CD4-positive, CD25-positive, alpha-beta regulatory T cell (primary cell): ENCODE measurements at places on chromosomes 16 and 17.
A peak's percentile ranks its signal among the peaks of the same experiment; 100 is the strongest.

- no peak for DNase-seq
These were observed 2.3 kb downstream of the DNASE1 start for GRCh38 chr16:3656491-3657468.

DNA sequence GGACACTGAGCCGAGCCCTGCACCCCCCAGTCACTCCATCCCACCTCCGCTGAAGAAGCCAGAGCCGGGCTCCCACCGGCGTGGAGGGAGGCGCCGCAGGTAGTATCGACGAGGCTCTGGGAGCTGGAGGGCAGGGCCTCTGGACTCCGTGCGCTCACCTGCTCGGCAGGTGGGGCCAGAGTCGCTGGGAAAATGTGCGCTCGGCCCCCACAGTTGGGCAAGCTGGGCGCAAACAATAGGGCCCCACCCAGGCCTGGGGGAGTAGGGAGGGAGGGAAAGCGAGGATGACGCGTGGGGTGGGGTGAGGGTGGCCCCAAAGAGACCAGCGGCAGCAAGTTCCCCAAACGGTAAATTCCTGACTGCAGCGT lies 668 bp downstream of the JUP start:
- no peak for DNase-seq

- DNase-seq: peak; percentile 63
These were observed at the start of gene TNFRSF12A for GRCh38 chr16:3020247-3020603. TNFRSF12A (plus strand) TSS chr16:3020368; CDS start chr16:3020398, 30 bp downstream.

GRCh38 chr17:17387017-17387497 lies 83.9 kb downstream of the NT5M start:
- DNase-seq: no peak

GRCh38 chr17:57956291-57957119 lies 1.3 kb upstream of the CUEDC1 start:
- DNase-seq: no peak

DNA sequence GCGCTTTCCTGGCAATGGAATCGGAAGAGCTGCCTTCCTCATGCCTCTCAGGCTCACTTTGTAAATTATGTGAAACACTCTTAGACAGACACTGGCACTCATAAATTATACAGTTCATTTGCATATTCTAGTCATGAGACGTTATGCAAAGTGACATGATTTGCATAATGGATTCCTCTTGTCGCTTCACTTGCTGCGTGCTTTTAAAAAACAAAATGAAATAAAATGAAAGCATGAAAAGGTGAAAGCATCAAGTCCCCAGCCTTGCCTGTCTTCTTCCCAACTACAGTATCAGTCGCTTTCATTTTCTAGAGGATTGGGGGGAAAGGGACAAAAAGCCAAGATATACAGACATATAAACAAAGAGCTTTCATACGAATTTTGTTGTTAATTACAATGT lies 252.8 kb upstream of the PMFBP1 start:
- DNase-seq: no peak

DNA sequence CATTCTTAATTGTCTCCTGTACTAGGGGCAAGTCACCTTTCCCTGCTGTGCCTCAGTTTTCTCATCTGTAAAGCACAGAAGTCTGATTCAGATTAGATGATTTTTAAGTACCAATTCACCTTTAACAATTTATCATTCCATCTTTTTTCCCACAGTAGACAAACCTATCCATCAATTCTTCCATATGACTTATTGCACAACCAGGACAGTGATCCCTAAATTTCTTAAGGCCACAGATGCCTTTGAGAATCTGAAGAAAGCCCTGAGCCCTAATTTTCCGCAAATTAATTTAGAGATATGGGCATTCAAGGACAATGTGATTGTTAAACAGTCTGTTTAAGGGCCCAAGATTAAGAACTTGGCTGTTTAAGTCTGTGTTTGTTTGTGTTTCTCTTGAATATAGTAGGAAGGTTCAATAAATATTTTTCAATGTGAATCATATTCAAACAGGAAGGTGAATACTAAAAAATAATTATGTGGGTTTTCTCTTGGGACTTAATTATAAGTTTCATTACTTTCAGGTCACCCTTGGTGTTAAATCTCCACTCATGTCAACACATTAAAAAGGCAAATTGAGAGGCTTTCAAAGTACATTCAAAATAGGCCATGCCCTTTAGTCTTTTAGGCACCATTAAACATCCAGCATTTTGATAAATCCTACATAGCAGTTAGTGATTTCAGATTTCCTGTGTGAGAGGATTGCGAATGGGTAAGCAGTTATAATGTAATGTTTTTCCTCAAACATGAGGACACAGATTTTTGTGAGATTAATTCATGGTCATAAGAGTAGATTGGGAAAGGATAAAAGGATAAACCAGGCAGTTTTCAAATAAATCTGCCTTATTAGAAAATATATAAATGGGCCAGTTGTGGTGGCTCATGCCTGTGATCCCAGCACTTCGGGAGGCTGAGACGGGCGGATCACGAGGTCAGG lies 34.9 kb upstream of the MMD start:
- DNase-seq: no peak

- peak; percentile 85 for DNase-seq
These were observed 742 bp upstream of the SLC16A13 start for GRCh38 chr17:7034955-7035590.

- peak; percentile 56 for DNase-seq
These were observed 7.5 kb downstream of the NETO2 start for GRCh38 chr16:47136099-47136842.

DNA sequence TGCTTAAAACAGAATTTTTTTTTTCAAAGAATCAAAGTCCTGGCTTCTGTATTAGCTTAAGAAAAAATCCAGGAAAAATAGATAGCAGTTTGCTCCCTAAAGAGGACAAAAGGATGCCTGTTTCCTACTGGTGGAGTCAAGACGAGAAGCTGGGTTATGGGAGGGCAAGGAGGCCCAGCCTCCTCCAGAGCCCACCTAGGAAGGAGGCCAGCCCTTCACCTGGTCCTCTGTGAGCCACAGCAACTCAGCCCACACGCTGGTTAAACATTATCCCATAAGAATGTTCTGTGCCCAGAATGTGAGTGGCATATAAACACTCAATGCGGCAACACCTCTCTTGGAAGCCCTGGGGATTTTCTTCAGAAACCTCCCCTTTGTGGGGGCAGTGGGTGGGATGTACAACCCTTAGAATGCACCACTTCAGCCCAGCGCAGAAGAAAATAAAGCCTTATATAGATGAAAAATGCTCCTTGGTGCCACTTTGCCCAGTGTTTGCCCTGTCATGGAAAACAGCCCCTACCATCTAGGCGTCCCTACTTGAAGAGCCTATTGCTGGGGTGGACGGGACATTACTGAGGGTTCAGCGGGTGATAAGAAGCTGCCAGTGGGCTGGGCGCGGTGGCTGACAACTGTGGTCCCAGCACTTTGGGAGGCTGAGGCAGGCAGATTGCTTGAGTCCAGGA lies 48.0 kb downstream of the TEKT5 start:
- no peak for DNase-seq

- no peak for DNase-seq
These were observed at the start of gene P2RX5 for GRCh38 chr17:3695723-3696411. P2RX5 (minus strand) TSS chr17:3696155; CDS start chr17:3696005, 150 bp downstream.

DNA sequence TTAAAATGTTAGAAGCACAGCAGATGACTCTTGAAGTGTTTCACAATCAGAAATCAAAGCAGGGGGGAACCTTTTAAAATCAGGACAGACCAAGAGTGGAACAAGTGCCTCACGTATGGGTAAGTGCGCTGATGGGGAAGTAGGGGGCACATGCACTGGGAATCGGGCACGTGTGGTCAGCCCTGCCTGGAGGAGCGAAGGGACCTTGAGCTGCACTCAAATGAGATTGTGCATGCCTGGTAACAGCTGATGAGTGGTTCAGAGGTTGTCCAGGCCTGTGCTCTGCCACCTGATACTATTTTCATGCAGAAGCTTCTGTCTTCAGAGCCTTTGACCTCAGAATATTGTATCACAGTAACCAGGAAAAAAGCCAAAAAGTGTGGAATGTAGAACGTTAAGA lies 13.7 kb upstream of the XYLT2 start:
- no peak for DNase-seq

DNA sequence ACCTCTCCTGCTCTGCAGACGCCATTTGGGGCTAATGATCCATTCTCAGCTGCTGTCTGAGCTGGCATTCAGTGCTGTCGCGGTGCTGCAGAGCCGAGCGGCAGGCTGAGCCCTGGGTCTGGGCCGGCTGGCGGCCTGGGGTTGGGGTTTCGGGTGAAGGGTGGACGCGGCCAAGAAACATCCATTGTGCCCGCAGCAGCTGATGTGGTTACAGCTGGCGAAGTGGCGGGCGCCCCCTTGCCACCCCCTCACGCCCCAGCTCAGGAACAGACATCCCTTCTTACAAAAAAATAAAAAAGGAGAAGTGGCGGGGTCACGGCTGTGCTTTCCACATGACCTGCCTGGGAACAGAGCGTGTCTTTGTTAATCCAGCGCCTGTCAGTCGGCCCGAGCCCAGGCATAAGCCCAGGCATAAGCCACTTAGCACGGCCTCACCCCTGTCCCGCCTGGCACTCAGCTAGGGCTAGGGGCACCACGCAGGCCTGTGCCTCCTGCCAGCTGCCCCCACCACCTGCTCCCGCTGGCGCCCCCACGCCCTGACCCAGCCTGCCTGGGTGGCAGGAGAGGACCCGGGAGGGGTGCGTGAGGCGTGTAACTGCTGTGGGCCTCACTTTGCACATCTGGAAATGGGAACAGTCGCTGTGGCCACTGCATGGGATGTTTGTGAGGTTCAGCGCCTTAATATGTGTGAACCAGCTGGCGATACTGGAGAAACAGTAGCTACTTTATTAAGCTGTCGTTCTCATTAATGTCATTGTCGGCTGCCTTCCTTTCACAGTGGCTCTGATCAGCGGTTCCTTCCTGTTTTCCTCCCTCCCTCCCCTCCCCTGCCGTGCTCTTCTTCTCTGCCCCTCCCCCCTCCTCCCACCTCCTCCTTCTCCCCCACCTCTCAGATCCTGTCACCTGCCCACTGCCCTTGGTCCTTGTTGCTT lies 197.7 kb upstream of the CIBAR2 start:
- DNase-seq: no peak

GRCh38 chr17:48952904-48953303 lies 8.3 kb upstream of the SNF8 start:
- DNase-seq: no peak

DNA sequence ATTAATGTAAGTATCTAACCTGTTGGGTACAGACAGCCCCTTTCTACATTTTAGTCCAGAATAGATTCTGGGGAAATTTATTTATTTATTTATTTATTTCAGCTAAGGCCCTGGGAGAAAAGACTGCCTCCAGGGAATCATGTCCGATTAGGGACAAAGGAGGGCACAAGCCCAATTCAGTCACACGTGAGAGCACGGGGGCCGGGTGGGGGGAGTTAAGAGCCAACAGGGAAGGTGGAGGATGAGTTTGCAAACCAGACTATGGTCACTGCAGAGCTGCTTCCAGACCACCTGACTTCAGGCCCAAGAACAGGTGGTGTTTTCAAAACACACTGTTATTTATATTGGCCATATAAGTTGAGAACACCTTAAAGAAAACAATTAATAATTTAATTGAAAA lies 1.6 kb upstream of the ZFHX3 start:
- no peak for DNase-seq

- DNase-seq: no peak
These were observed at the start of gene PERCC1 for GRCh38 chr16:1430759-1431496. PERCC1 (plus strand) TSS chr16:1431078; CDS start chr16:1432594, 1,516 bp downstream.

GRCh38 chr16:27310576-27311447 lies 3.0 kb upstream of the IL4R start:
- no peak for DNase-seq

DNA sequence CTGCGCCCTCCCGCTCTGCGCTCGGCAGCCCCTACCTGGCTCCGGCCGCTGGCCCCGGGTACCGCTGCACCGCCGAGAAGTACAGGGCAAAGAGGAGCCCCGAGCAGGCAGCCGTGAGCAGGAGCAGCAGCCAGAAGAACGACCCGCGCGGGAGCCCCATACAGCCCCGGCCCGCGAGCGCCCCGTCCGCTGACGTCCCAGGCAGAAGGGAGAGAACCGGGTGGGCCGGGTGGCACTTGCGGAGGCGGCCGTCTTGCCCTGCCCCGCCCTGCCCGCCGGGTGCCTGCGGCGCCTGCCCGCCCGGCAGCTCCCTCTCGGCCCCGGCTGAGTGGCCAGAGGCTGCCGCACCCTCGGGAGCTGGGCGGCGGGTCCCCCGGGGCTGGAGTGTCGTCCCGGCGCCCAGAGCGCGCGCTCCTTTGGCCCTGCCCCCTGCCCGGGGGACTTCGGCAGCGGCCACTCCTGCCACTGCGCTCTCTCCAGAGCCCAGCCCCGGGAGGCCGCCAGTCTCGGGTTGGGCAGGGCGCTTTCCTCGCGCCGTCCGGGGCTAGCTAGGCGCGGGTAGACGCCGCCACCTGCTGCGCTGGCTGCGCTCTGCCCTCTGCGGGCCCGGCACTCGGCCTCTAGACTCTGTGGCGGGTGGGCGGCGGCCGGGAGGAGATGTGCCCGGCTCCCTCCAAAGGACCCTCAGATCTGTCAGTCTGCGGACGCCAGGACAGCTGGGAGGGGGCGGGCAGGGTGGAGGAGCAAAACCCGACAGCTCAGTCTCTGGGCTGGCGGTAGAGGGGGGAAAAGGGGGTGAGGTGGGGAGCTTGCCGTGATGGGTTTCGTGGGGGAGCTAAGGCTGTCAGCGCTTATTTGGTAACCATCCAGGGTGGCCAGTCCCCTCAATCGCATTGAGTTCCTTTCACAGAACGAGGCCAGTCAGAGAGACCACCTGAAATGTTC lies at the start of gene ST6GALNAC2:
TSS of gene ST6GALNAC2 (minus strand) at position 212 of the 945 bp plus-strand sequence. CDS start at position 160, 52 bp downstream.
- no peak for DNase-seq

GRCh38 chr16:73048292-73049080 lies 558 bp upstream of the ZFHX3 start:
- DNase-seq: no peak

GRCh38 chr17:21127509-21128077 lies 829 bp downstream of the DHRS7B start:
- DNase-seq: no peak
